GM18507 (cell line): ENCODE measurements at places on chromosomes 5 and 9.
A peak's percentile ranks its signal among the peaks of the same experiment; 100 is the strongest.

DNA sequence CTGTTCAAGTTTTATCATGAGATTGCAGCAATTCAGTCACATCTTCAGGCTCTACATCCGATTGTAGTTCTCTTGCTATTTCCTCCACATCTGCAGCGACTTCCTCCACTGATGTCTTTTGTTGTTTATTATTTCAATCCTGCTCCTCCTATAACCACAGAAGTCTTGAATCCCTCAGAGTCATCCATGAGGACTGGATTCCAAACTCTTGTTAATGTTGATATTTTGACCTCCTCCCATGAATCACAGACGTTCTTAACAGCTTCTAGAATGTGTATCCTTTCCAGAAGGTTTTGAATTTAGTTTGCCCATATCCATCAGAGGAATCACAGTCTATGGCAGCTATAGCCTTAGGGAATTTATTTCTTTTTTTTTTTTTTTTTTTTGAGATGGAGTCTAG is 3.6 kb downstream of the FBXO38 start:
- no peak for DNase-seq

- DNase-seq: no peak
Measured at GRCh38 chr5:147400126-147400809, 109.6 kb downstream of the DPYSL3 start.

DNA sequence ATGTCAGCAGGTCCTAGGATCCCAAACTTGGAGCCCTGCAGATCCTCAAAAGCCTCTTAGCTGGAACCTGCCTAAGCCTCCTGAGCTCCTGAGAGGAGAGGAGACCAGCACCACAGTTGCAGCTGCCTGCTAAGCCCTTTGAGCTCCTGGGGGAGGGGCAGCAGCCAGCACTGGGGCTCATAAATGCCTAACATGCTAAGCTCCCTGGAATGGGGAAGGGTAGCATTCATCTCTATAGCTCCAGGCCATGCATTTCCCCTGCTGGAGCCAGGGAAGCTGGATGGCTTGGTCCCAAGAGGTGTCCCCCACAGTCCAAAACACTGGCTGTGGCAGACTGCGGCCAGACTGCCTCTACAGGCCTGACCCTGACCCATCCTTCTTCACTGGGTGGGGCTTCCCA is 182.7 kb downstream of the KCNN2 start:
- DNase-seq: no peak

DNA sequence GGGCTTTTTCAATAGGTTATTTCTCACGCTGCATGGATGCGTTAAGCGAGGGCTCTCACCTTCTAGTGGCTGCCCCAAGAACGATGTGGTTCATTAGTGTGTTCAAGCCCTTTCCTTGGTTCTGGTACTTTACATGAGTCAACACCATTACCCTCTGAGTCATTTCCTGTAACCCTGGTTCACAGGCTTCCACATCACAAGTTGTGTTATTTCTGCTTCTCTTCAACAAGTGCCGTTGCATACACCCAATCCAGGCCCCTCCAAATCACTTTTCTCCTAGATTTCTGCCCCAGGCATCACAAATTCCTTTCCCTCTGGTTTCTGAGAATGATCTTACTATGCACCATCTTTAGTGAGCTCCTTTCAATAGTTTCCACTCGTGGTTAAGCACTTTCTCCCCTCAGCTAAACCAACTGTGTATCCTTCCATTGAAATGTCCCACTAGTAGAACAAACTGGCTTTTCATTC is 69.5 kb upstream of the RAD23B start:
- peak; percentile 9 for DNase-seq

- DNase-seq: no peak
Measured at GRCh38 chr9:136014924-136015633, 53.9 kb upstream of the UBAC1 start.

- no peak for DNase-seq
Measured at GRCh38 chr5:4413996-4414395, 726.1 kb upstream of the ADAMTS16 start.

DNA sequence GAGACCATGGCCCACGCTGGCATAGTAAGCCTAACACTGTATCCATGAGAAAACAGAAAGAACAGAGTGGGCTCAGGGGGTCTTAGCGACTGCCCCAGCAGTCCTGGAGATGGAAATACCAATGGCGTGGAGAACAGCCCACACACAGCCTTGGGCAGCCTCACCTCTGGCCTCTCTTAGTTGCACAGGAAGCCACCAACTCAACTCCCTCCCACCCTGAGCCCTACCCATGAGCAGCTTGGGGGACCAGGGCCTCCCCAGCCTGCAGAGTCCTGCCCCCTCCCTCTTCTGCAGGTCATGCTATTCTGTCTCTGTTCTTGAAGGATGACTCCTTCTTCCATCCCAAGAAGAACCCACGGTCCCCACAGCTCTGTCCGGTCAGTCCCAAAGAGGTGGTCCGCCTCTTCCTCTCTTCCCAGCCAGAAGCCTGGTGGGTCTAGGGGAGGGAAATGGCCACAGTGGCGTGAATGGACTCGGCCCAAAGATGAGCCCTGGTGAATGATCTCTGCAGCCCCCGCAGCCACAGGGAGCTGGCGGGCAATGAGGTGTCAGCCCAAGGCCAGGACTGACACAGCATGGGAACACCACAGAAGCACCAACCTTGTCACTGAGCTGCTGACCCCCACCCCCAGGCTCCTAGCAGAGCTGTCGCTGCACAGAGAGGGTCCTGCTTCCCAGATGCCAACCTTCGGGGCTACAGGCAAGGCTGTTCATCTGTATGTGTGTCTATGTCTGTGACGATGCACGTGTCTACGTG is 131.2 kb downstream of the ROR2 start:
- no peak for DNase-seq

- DNase-seq: no peak
Measured at GRCh38 chr9:22158927-22159346, 149.8 kb upstream of the CDKN2B start.
